Heart left ventricle (tissue), 16 donors: ENCODE measurements at places on chromosomes 11 and 22. TPM values are rescaled to one million over a fixed set of nuclear protein-coding genes. Genes with fewer than 3 reads are reported as not detected.

DNA sequence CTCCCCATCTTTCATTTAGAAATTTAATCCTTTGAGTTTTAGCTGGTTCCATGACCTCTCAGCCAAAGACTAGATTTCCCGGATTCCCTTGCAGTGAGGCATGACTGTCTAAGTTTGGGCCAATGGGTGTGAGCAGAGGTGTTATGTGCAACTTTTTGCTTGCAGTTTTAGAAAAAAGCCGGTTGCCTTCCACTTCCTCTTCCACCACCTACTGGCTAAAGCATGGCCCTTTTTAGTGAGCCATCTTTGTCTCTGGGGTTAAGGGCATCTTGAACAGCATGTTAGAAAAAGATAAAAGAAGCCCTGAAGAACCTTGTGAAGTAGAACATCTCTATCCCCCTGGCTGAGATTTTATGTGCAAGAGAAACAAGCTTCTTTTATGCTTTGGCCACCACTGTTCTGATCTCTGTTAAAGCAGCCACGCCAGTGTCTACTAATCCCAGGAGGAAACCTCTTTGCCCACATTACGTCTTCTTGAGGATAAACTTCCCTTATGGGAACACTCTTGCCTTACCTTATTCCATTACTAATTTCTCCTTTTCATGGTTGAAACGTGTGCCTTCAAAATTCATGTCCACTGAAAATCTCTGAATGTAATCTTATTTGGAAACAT lies 279.9 kb downstream of the TENM4 start:
- H3K4me1 ChIP-seq, result no peaks in the 10 kb centered on the region
- H3K27ac ChIP-seq, result no peak overlapping the region
- H3K36me3 ChIP-seq, result no peaks in the 10 kb centered on the region
- DNase-seq, result no peak
- H3K27me3 ChIP-seq, result no peaks in the 10 kb centered on the region

GRCh38 chr11:96317985-96318384 lies 25.0 kb downstream of the MAML2 start:
- H3K4me1 ChIP-seq, result peaks cover 75% of the 10 kb centered on the region
- H3K27me3 ChIP-seq, result no peaks in the 10 kb centered on the region
- H3K36me3 ChIP-seq, result no peaks in the 10 kb centered on the region

DNA sequence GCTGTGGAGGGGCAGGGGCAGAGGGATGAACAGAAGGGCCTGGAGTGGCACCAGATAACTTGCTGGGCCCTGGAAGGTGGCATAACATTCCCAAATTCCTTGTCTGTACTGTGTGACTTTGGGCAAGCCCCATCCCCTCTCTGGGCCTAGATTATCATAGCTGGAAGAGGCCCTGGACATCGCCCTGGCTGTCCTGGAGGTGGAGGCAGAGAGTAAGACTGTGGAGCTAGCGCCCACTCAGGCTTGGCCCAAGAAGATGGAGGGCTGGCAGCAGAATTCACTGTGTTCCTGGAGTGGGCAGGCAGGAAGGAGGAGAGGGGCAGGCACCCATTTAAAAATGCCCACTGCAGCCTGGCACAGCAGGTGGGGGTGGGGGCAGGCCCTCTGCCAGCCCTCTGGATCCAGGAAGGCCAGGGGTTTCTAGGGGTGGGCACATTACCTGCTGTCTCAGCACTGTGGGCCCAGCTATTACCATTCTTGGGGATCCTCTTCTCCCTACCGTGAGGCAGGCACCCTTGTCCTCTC lies 22.6 kb downstream of the ARHGEF17 start:
- no peak overlapping the region for H3K4me3 ChIP-seq
- DNase-seq, result no peak
- no peaks in the 10 kb centered on the region for H3K27me3 ChIP-seq
- H3K27ac ChIP-seq, result no peak overlapping the region
- H3K36me3 ChIP-seq, result no peaks in the 10 kb centered on the region

GRCh38 chr22:36833073-36833472 lies 16.2 kb upstream of the PVALB start:
- no peaks in the 10 kb centered on the region for H3K27me3 ChIP-seq
- H3K4me1 ChIP-seq, result no peaks in the 10 kb centered on the region
- DNase-seq, result no peak

GRCh38 chr11:110318638-110319404 lies 22.4 kb upstream of the RDX start:
- peaks cover 20% of the 10 kb centered on the region for H3K4me1 ChIP-seq
- no peaks in the 10 kb centered on the region for H3K36me3 ChIP-seq
- no peak overlapping the region for H3K4me3 ChIP-seq
- H3K27ac ChIP-seq, result no peak overlapping the region
- H3K27me3 ChIP-seq, result no peaks in the 10 kb centered on the region

DNA sequence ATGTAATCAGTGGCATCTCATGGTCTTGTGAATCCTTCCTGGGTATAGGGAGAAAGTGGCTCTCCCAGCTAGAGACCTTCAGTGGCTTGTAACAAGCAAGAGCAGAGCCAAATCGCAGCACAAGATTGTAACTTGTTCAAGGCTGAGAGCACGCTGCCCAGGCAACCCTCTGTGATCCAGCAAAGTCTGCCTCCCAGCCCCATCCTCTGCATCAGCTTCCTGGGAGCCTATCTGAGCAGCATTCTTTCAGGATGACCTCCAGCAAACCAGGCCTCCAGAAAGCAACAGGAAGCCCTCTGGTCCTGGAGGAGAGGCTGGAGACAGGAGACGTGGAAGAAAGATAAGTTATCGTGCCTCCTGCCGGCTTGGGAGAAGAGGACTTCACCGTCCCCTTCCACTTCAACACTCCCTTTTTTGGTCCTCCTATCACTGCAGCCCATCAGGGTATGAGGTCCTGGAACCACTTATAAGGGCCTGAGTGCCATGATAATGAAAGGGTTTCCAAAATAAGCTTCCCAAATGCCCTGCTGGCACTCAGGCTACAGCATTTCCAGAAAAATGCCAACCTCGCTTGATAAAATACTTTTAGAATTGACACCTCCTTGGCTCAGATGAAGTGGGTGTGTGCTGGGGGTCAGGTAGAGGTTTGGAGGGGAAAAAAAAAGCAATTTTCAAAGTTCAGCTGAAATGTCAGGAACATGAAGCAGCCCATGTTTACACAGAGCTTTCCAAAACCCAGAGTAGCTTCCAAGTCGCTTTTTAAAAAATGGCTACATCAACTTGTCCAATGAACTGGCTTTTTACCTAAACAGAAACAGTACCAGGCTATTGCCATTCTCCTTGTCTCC lies 80.2 kb downstream of the PLEKHA7 start:
- peak overlapping the region; percentile 28 for H3K27ac ChIP-seq
- no peak overlapping the region for H3K4me3 ChIP-seq
- H3K36me3 ChIP-seq, result no peaks in the 10 kb centered on the region
- no peaks in the 10 kb centered on the region for H3K27me3 ChIP-seq
- DNase-seq, result no peak

DNA sequence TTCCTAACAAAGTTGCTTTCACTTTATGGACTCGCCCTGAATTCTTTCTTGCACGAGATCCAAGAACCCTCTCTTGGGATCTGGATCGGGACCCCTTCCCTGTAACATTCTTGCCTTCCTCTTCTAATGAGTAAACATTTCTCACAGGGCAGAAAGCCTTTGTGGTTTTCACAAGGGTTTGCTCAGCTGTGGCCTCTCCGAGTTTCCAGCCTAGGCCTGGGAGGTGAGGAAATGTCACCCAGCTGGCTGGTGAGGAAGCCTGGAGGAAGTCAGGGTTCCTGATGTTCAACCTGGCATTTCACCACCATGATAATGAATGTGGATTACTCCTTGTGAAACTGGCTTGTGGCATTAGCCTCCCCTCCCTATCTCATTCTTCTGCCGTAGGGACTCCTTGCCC lies 224.9 kb downstream of the DSCAML1 start:
- H3K4me1 ChIP-seq, result no peaks in the 10 kb centered on the region
- H3K36me3 ChIP-seq, result no peaks in the 10 kb centered on the region
- H3K27ac ChIP-seq, result no peak overlapping the region
- H3K4me3 ChIP-seq, result no peak overlapping the region
- H3K27me3 ChIP-seq, result no peaks in the 10 kb centered on the region
- no peak for DNase-seq

DNA sequence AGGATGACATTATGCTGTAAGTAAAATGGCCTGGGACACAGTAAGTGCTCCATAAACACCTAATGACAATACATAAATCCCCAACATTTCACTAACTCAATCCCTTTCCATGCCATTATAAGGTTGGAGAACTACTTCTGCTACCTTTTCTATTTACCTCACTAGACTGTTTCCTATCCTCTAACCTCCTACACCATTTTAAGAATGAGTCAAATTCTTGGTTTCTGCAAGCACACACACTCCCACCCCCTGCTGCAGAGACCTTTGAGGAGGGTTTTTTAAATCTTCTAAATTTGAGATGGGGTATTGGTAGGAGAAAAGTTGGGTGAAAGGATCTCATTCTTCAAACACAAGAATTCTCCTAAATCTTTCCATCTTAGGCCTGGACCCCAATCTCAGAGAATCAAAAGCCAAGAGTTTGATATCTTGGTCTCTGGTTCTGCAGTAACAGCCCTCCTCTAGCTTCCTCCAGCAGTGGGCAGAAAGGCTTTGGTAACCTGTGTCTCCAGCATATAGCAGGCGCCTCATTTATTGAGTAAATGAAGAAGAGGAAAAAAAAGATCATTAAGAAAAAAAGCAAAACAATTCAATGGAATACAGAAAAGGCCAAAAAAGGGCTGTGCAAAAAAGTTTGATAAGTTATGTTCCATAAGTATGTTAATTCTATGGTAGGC lies 42.3 kb downstream of the SYTL2 start:
- no peaks in the 10 kb centered on the region for H3K4me1 ChIP-seq
- no peaks in the 10 kb centered on the region for H3K36me3 ChIP-seq
- H3K4me3 ChIP-seq, result no peak overlapping the region
- H3K27ac ChIP-seq, result no peak overlapping the region
- no peak for DNase-seq

- no peaks in the 10 kb centered on the region for H3K4me1 ChIP-seq
- H3K4me3 ChIP-seq, result no peak overlapping the region
- no peak overlapping the region for H3K27ac ChIP-seq
- H3K27me3 ChIP-seq, result no peaks in the 10 kb centered on the region
- no peak for DNase-seq
- H3K36me3 ChIP-seq, result no peaks in the 10 kb centered on the region
Observed at GRCh38 chr22:28155808-28156207, 236.8 kb upstream of the PITPNB start.

DNA sequence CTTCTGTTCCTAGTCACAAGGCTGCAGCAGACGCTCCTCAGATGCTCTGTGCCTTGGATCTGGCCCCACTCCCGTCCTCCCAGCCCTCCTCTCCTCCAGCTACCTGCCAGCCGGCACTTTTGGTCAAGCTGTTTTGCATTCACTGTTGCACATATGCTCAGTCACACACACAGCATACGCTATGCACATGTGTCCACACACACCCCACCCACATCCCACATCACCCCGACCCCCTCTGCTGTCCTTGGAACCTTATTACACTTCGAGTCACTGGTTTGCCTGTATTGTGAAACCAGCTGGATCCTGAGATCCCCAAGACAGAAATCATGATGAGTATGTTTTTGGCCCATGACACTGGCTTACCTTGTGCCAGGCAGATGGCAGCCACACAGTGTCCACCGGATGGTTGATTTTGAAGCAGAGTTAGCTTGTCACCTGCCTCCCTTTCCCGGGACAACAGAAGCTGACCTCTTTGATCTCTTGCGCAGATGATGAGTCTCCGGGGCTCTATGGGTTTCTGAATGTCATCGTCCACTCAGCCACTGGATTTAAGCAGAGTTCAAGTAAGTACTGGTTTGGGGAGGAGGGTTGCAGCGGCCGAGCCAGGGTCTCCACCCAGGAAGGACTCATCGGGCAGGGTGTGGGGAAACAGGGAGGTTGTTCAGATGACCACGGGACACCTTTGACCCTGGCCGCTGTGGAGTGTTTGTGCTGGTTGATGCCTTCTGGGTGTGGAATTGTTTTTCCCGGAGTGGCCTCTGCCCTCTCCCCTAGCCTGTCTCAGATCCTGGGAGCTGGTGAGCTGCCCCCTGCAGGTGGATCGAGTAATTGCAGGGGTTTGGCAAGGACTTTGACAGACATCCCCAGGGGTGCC lies 109.8 kb downstream of the BCR start:
- no peaks in the 10 kb centered on the region for H3K27me3 ChIP-seq
- DNase-seq, result no peak
- peaks cover 93% of the 10 kb centered on the region for H3K36me3 ChIP-seq
- peaks cover 5% of the 10 kb centered on the region for H3K4me1 ChIP-seq
- H3K27ac ChIP-seq, result no peak overlapping the region

GRCh38 chr11:103326070-103326794 lies 217.0 kb downstream of the DYNC2H1 start:
- peaks cover 2% of the 10 kb centered on the region for H3K36me3 ChIP-seq
- H3K27ac ChIP-seq, result no peak overlapping the region
- H3K4me1 ChIP-seq, result no peaks in the 10 kb centered on the region

- no peaks in the 10 kb centered on the region for H3K27me3 ChIP-seq
- H3K4me1 ChIP-seq, result no peaks in the 10 kb centered on the region
- no peaks in the 10 kb centered on the region for H3K36me3 ChIP-seq
- no peak overlapping the region for H3K27ac ChIP-seq
- H3K4me3 ChIP-seq, result no peak overlapping the region
Observed at GRCh38 chr11:119179983-119180382, 5.3 kb upstream of the NHERF4 start.

GRCh38 chr11:90809581-90809980 lies 586.7 kb upstream of the CHORDC1 start:
- no peak overlapping the region for H3K27ac ChIP-seq
- no peaks in the 10 kb centered on the region for H3K27me3 ChIP-seq
- no peaks in the 10 kb centered on the region for H3K4me1 ChIP-seq

GRCh38 chr22:46109474-46110003 lies 40.8 kb upstream of the PPARA start:
- peak overlapping the region; percentile 79 for H3K27ac ChIP-seq
- peaks cover 74% of the 10 kb centered on the region for H3K36me3 ChIP-seq
- no peak for DNase-seq
- H3K4me1 ChIP-seq, result peaks cover 100% of the 10 kb centered on the region

DNA sequence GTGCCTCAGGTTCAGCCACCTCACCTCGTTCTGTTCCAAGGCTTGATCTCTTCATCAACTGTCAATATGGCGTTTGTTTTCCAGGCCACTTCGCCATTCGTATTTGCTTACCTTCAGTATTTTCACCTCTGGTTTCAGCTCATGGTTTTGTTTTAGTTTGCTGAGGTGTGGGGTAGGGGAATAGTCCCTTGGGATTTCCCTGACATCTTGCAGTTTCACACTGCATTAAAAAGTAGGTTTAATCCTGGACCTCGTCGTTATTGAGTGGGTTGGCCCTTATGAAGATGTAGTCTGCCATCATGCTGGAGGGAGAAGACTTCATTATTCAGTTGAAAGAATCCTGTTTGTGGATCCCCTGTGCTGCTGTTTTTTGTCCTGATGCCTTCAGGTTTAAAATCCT lies 46.0 kb downstream of the C11orf91 start:
- H3K27ac ChIP-seq, result no peak overlapping the region
- DNase-seq, result no peak
- no peak overlapping the region for H3K4me3 ChIP-seq
- H3K27me3 ChIP-seq, result no peaks in the 10 kb centered on the region
- H3K36me3 ChIP-seq, result no peaks in the 10 kb centered on the region
- peaks cover 5% of the 10 kb centered on the region for H3K4me1 ChIP-seq

GRCh38 chr22:46084376-46084775 lies 66.0 kb upstream of the PPARA start:
- peak overlapping the region; percentile 42 for H3K4me3 ChIP-seq
- H3K36me3 ChIP-seq, result peaks cover 40% of the 10 kb centered on the region
- peak overlapping the region; percentile 97 for H3K27ac ChIP-seq
- H3K4me1 ChIP-seq, result peaks cover 44% of the 10 kb centered on the region

GRCh38 chr22:21719024-21719423 lies 16.6 kb downstream of the YPEL1 start:
- no peak overlapping the region for H3K27ac ChIP-seq
- H3K4me1 ChIP-seq, result no peaks in the 10 kb centered on the region
- no peaks in the 10 kb centered on the region for H3K27me3 ChIP-seq
- DNase-seq, result no peak

Gene RHOG
- total RNA-seq, result 17.9 TPM

Gene RIN1
- total RNA-seq, result 1.3 TPM

Gene KIF18A
- total RNA-seq, result 1.7 TPM

Gene OR4D5
- total RNA-seq, result not detected

Gene CLDN5
- 19.5 TPM for total RNA-seq

Gene AQP11
- total RNA-seq, result 1.3 TPM

Gene GAS2L1
- total RNA-seq, result 26.5 TPM

Gene SLC15A3
- 41.5 TPM for total RNA-seq

Gene IRAG1
- total RNA-seq, result 10.6 TPM
